ENCODE measurements at places on chromosomes 5 and 9.

DNA sequence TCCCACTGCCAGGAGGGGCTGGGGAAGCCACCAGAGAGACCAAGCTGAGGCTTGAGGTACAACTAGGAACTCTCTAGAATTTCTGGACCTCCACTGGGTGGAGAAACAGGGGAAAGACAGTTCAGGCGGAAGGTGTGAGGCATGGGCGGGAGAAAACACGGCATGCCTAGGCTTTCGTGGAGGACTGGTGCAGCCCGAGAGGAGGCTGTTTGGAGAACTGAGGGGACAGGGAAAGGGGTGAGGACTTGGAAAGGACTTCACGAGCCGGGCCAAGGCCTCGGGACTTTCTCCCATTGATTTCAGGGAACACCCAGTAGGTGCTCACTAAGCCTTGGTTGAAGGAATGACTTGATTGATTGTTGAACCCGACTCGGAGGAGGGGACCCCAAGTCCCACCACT is 9.5 kb upstream of the ADGRD2 start:
- no peak for DNase-seq

- DNase-seq = no peak
Measured at GRCh38 chr9:136470792-136471469, 11.9 kb downstream of the SEC16A start.

GRCh38 chr5:59036274-59036961 is 453.5 kb downstream of the RAB3C start:
- no peak for DNase-seq

DNA sequence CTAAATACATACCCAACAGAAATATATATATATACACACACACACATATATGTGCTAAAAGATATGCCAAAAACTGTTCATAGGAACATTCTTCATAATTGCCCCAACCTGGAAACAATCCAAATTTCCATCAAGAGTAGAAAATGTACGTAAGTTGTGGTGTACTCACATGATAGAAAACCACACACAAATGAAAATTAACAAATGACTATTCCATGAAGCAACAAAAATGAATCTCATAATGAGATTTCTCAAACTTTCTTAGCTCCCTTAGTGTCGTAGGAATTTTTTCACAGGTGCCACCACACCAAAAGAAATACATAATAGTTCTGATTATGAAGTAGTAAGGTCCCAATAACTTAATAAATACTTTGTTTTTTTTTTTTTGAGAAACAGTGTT is 7.8 kb downstream of the ATP10B start:
- DNase-seq = no peak

DNA sequence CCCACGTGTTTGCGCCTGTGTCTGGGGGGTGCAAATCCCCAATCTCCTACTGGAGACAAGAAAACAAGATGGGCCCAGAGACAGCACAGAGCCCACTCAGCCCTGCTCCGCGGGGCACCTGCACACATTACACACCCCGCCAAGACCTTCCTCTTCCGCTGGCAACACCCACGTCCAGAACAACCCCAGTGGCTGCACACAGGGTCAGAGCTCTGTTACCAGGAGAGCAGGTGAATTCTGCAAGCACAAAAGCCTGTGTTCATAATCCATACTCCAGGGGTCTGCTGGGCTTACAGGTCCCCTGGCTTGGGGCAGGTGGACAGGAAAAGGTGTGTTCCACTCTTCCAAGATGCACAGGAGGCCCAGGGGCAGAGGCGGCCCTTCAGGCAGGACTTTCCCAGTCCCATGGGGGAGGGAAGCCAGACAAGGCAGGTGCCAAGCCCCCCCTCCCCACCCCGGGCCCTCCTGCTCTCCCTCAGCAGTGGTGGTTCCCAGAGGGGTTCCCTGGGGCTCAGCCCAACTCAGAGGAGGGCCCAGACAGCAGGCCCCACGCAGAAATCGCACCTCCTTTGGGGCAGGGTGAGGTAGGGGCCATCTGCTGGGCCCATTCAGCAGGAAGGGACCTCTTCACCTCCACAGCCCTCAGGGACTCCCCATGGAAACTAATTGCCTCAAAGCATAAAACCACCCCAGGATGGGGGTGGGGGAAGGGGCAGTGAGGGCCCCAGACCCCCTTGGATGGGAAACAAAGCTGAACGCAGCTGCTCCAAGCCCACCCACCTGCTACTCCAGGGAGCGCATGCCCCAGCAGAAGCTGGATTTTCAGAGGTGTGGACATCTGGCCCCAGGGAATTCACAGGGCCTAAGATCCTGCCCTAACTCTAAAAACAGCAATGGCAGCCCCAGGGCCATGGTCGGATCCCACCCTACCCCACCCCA is 105.3 kb downstream of the VAV2 start:
- no peak for DNase-seq

GRCh38 chr5:132776131-132776937 is 705 bp downstream of the SEPTIN8 start:
- DNase-seq = no peak

- no peak for DNase-seq
Measured at GRCh38 chr9:78053627-78054026, 22.0 kb upstream of the GNAQ start.

GRCh38 chr5:96885518-96886338 is 9.4 kb downstream of the ERAP2 start:
- no peak for DNase-seq

GRCh38 chr5:83777856-83778255 is 57.2 kb upstream of the HAPLN1 start:
- no peak for DNase-seq

DNA sequence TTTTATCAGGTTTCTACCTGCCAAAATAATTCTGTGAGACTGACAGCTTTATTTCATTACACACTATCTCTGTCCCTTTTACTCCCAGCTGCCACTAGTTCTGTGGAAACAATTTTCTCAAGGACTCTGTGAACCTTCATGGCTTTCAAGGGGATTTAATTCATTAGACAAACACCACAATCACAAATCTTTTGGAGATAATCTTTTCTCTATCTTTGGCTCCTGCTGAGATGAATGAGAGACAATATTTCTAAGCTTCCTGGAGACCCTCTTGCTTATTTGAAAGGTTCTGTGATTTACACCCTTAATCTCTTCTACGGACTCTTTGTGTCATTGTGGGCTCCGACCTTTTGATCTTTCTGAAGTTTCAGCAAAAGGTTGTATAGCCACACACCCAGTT is 222.6 kb downstream of the PRDM9 start:
- no peak for DNase-seq

- DNase-seq = no peak
Measured at GRCh38 chr5:56190497-56190896, 42.6 kb downstream of the ANKRD55 start.

DNA sequence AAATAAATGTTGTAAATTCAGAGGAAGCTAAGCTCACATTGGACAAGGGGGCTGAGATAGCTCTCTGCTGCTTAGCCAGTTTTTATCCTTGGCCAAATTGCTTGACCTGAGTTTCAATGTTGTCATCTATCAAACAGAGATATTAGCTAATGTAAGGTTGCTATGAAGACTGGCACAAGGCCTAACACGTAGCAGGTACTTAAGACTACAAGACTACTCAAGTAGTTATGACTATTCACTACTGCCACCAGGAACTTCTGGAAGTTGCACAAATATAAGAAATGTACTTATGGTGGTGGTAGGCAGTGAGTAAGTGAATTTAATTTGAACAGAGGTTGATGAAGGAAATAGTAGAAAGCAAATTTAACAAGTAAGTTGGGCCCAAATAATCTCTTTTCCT is 17.4 kb upstream of the FYB1 start:
- no peak for DNase-seq

DNA sequence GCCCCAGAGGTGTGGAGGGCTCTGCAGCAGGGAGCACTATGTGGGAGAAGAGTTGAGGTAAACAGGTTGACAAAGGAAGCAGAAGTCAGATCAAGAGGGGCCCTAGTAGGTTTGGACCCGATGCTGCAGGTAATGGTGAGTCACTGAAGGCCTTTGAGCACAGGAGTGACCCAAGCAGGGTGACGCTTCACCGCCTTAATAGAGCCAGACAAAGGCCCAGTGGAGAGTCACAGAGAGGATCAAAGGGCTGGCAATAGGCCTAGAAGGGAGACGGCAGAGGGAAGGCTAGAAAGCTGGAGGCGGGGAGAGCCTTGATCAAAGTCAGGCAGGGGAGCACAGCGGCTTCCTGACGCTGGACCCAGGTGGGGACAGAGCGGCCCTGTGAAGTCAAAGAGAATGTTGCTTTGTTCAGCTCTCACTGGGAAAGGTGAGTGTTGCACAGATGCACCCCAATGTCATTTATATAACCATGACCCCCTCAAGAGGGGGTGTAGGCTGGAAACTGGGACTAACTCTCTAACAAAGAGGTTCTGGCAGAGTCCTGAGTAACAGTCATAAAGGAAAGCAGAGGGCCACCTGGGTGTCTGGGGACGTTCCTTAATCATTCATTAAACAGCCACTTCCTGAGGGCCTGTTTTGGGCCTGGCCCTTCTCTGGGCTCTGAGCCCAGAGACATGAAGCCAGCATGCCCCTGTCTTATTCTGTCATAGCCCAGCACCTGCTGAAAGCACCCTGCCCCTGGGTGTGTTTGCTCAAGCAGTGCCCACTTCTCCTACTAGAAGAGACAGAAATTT is 9.8 kb upstream of the CPLX2 start:
- no peak for DNase-seq

Data from CMK (cell line).